ENCODE measurements at places on chromosomes 12 and 14.
A peak's percentile ranks its signal among the peaks of the same experiment; 100 is the strongest.

- no peak for DNase-seq
These were observed 35.0 kb downstream of the GIT2 start for GRCh38 chr12:109961201-109961600.

DNA sequence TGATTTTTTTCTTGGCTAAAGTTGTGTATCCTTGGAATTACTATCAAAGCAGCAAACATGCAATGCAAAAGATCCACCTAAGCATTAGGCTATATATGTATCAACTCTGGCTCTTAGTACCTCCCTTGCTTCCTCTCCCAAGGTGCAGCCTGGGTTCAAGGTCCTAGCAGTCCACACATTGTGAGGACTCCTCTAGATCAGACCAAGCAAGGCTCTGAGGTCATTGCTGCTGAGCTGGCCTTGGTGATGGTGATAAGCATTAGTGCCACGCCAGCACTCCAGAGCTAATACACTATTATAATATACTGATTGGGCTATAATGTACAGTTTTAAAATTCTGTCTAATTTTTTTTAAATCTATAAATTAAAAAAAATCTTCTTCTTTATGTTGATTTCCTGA, 196.9 kb upstream of the BTG1 start:
- no peak for DNase-seq

DNA sequence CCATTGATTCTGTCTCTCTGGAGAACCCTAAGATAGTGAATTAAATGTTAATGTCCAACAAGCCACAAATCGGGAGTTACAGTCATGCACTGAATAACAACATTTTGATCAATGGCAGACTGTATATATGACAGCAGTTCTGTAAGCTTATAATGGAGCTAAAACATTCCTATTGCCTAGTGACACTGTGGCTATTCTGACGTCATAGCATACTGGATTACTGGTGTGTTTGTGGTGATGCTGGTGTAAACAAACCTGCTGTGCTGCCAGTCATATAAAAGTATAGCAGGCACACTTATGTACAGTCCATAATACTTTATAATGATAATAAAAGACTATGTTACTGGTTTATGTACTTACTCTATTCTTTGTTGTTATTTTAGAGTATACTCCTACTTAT, 56.7 kb upstream of the BICD1 start:
- DNase-seq: no peak

DNA sequence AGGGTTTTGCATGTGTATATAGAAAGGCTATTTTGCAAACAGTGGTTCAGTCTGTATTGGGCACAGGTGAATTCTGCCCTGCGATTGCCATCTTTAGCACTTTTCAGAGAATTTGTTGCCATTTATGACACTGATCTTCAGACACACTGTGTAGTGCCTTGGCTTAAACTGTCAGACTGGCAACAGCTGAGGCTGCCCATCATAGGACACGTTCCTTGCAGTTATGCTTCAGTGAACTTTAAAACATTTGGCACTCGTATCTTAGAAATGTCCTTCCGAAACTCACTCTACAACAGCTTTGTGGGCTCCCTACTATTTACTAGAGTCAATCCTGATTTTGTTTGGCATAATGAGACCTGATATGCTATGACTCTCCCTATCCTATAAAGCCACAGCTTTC, 29.1 kb downstream of the AP5M1 start:
- DNase-seq: no peak

- DNase-seq: no peak
These were observed 150.1 kb downstream of the TSPAN9 start for GRCh38 chr12:3227076-3227975.

- peak; percentile 57 for DNase-seq
These were observed 53.1 kb upstream of the NPFF start for GRCh38 chr12:53560351-53560750.

DNA sequence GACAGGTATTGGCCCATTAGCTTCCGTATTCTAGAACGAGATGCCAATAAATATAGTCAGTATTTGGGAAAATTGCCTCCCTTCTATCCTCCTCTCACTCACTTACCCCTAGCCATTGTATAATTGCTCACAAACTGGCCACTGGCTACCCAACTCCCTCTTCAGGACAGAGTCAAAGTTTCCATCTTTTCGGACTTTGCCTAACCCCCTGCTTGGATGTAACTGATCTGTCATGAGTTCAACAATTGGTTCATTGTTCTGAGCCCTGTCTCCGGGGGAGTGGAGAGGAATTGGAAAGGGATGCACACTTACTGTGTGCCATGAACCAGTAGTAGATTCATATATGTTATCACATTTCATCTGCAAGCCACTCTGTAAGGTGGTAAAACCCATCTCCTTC, 12.2 kb downstream of the MYRFL start:
- DNase-seq: no peak

- DNase-seq: no peak
These were observed 16.3 kb downstream of the SIX4 start for GRCh38 chr14:60707858-60708257.

DNA sequence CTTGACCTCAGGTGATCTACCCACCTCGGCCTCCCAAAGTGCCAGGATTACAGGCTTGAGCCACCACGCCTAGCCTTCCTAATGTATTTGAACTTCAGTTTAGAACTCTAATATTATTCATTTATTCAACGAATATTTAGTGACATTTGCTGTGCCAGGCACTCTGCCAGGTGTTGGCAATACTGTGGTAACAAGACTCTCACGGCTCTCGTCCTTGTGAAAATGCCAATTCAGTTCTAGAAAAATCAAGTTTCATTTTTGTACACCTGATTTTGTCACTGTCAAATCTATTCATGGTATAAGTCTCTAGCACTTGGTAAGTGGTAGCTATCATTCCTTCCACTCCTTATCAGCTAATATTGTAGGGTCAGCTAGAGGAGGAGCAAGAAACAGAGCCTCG, 6.3 kb upstream of the PWP1 start:
- DNase-seq: no peak

- no peak for DNase-seq
These were observed 83.6 kb upstream of the VASH1 start for GRCh38 chr14:76677534-76678145.

GRCh38 chr14:95522556-95522955, 6.1 kb upstream of the SYNE3 start:
- no peak for DNase-seq

DNA sequence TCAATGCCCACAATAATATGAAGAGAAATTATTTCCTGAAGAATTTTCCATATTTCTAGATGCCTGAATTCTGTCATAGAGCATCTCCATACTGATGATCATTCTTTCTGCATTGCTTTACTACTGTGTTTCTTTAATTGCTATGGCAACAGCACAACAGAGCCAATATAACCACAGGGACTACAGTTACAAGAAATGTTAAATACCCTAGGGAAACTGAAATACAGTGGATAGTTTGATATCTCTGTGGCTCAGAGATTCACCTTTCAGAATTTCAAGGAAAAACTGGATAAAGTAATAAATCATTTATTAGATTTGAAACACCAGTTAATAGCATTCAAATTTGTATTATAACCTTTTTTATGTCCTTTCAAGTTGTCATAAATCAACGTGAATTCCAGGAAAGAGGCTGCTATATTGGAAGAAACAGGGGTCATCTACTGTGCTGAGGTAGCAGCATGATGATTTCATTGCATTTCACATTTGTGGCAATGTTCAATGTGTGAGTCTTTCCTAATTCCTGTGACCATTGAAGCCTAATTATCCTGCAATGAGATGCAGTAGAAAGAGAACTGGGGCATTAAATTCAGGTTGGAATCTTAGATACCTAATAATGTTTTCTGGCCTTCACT, 267.1 kb downstream of the LRFN5 start:
- no peak for DNase-seq

DNA sequence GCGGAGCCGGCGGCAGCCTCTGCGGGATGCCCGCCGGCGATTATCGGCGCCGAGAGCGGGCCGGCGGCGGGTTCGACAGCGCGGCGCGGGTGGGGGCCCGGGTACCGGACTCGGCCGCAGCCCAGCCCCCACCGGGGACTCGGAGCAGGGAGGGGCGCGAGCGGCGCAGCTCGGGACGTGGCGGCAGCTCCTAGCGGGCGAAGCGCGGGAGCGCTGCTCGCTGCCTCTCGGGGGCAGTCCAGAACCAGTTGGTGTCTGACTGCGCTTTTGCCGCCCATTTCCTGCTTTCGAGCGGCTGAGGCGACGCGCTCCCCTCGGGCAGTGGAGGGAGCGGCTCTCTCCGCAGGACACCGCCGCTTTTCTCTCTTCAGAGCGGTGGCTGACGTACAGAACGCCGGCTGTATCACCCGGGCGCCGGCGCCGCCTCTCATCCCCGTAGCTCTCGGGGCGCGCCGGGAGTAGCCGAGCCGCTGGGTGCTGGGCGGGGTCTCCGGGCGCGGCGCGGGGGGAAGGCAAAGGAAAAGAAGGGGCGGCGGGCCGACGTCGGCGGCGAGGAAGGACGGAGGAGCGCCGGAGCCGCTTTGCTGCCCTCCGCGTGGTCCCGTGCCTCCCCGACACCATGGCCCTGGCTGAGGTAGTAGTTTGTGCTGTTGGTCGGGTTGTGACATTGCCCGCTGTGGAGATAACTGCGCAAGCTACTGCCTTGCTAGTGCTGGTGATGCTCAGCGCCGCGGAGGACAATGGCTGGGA, 136.6 kb downstream of the MON2 start:
- peak; percentile 76 for DNase-seq

GRCh38 chr12:3352230-3352629, 138.8 kb upstream of the PRMT8 start:
- DNase-seq: no peak

- peak; percentile 59 for DNase-seq
These were observed 835 bp downstream of the MYL6 start for GRCh38 chr12:56158926-56159461.

DNA sequence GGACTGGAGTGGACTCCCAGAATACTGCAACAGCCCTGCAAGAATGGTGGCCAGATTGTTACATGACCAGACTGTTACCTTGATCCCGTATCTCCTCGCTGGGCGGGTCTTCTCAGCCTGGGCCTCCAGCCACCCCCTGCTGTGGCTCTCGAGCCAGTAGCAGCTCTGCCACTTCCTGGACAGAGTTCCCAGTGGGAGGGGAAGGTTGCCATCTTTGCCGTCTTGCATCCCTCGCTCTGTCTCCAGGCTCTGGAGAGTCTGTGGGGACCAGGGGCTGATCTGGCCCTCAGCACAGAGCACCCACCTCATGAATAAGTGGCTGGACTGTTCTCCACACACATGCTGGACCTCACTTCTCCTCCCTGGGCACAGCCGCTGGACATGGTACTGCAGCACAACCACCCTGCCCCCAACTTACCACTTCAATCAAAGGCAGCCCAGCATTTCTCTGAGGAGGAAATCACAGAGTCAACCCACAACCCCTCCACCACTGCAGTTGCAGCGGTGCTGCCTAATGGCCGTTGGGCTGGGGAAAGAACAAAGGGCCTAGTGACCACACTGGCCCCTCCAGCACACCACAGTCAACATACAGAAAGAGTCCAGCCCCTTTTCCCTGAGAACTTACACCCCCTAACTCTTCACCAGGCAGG, 6.9 kb upstream of the KLRF1 start:
- no peak for DNase-seq
